ENCODE measurements at places on chromosomes 11 and 22.

DNA sequence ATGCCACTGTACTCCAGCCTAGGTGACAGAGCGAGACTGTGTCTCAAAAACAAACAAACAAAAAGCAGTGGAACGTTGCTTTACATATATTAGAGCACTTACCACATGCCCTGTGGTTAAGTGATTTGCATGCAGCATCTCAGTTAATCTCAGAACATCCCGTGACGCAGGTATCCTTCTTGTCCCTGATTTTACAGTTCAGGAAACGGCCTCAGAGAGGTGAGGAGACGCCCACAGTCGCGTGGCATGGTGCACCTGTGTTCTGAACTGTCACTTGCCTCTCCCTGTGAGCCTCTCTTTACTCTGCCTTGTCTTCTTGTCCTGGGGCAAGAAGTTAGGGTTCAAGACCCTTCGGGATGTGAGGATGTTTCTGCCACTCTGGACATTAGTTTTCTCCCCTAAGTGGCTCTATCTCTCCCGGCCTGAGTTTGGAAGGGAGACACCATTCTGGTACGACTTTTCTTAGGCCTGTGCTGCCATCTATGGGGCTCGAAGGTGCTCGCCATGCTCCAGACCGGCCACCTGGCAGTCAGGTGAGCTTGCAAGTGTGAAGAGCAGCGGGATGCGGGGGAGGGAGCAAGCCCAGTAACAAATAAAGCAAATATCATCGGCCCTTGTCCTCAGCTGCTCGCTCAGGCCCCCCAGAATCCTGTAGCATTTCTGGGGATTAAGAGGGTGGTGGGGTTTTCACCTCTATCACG lies 25.6 kb downstream of the YWHAH start:
- peak; percentile 75 for DNase-seq

DNA sequence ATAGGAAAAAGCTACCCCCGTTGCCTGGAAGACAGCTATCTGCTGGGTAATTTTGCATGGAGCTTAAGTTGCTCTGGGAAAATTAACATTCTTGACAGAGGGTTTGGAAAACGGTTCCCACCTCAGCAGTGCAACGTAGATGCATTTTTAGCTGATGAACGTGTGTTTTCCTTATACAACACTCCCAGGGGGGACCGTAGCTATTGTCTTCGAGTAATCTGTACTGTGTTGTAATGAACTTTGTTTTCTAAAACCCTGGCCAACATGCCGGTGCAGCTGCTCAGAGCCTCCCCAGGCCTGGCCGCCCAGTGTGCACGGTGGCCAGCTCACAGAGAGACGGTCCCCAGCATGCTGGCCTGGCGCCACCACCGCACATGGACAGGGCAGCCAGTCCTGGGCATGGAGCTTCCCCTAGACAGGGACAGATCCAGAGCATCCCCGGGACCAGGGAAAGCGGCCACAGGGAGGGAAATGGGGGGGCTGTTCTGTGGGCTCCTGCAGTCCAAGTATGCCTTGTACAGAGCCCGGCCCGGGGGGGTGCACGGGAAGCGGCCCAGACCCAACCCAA lies 2.2 kb downstream of the TNNT3 start:
- DNase-seq, result no peak

DNA sequence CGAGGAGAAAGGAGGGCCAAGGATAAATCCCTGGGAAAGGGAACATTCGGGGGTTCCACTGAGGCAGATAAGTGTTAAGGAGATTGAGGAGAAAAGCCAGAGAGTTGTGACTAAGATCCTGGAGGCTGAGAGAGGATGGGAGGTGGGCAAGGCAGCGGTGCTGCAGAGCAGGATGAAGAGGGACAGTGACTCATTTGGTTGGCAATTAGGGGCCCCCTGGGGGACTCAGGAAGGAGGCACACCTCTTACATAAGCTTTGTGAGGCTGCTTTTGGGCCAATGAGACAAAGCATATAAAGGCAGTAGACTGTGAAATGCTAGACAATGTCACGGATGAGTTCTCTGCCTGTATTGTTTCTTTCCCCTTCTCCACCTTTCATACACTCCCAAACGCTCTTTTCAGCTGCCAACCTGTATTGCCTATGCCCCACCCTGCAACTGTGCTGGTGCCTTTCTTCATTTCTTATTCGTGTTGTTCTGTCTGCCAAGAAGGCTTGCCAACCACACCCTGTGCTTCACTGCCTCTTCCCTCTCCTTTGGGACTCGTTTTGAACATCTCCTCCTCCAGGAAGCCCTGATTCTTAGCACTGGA lies 246.8 kb upstream of the KIRREL3 start:
- no peak for DNase-seq

- no peak for DNase-seq
These were observed 14.9 kb upstream of the PRG2 start for GRCh38 chr11:57405271-57405860.

DNA sequence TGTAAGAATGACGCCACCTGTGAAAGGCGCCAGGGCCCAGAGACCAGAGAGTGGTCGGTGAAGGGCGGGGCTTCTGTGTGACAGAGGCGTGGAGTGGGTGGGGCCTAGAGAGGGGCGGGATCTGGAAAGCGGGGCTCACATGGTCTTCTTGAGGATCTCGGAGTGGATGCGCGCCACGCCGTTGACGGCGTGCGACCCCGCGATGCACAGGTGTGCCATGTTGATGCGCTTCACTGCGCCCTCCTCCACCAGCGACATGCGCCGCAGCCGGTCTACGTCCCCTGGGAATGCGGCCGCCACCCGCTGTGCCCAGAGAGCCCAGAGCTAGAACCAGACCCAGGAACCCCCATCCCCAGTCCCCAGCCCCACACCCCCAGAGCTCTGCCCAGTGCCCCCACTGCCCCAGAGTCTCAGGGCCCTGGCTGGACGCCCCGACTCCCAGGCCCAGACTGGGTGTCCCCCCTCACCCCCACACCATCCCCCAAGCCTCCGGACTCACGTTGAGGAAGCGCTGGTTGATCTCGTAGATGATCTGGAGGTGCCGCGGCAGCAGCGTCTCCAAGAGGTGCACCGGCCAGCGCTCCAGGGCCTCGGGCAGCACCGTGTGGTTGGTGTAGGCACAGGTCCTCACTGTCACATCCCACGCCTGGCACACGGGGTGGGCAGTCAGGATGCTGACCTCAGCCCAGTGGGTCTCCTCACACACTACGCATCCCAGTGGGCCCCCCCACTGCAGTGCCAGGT lies 6.2 kb downstream of the PYGM start:
- peak; percentile 35 for DNase-seq

- DNase-seq, result no peak
These were observed 71.0 kb downstream of the DKK3 start for GRCh38 chr11:11937433-11937832.

DNA sequence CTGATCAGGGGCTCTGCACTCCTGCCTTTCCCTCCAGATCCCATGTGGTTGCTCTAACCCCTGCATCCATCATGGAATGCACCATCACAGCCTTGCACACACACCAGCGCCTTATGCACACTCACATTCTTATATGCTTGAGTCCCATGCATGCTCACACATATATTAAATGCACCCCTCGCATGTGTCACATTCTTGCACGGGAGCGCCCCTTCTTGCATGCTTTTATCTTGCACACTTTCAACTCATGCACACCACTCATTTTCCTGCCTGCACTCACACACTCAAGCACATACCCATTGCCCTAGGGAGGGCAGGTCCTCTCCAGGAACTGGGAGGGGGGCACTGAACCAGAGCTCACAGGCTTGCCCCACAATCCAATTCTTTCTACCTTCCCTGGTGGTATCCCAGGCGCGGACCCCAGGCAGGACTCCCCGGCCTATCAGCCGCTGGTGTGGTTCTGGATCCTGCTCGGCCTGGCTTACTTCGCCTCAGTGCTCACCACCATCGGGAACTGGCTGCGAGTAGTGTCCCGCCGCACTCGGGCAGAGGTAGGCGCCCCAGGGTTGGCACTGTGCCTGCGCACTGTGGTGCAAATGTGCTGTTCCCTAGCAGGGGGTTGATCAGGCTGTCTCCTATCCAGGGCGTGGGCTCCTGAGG lies 2.3 kb upstream of the CATSPERZ start:
- peak; percentile 62 for DNase-seq

- peak; percentile 76 for DNase-seq
These were observed 19.3 kb downstream of the MTFP1 start for GRCh38 chr22:30444632-30445437.

All from hematopoietic multipotent progenitor cell treated with erythropoietin and hydrocortisone succinate and interleukin-3 and kit ligand, for 4 days (in vitro differentiated cells).